ENCODE measurements at places on chromosomes 7 and 10. TPM values are rescaled to one million over a fixed set of nuclear protein-coding genes. Genes with fewer than 3 reads are reported as not detected.

The SEMA4G gene
- 1.2 TPM for total RNA-seq

The PIK3AP1 gene
- 7.4 TPM for total RNA-seq

The LRRC17 gene
- not detected for total RNA-seq

The SPOCK2 gene
- total RNA-seq = 370 TPM

The TMEM236 gene
- 0.08 TPM for total RNA-seq

The CBX3 gene
- total RNA-seq = 227 TPM

The INMT gene
- 0.30 TPM for total RNA-seq

The XRCC2 gene
- 10.9 TPM for total RNA-seq

The PON1 gene
- not detected for total RNA-seq

The ANTXRL gene
- total RNA-seq = not detected

The EEPD1 gene
- 2.3 TPM for total RNA-seq

The GLCCI1 gene
- 38.1 TPM for total RNA-seq

The ADGRA1 gene
- not detected for total RNA-seq

The LRRN3 gene
- total RNA-seq = 193 TPM

The DRGX gene
- not detected for total RNA-seq

The NOM1 gene
- 27.2 TPM for total RNA-seq

The HKDC1 gene
- total RNA-seq = 0.68 TPM

The GPR22 gene
- not detected for total RNA-seq

The RNF148 gene
- not detected for total RNA-seq

The ITGA8 gene
- total RNA-seq = not detected

The CHAT gene
- not detected for total RNA-seq

The DNAH11 gene
- total RNA-seq = 0.43 TPM

The SERPINE1 gene
- 0.51 TPM for total RNA-seq

The CPA1 gene
- not detected for total RNA-seq

The TOMM7 gene
- total RNA-seq = 379 TPM

The PDE6C gene
- not detected for total RNA-seq

The ST8SIA6 gene
- total RNA-seq = 0.61 TPM

The SPDYE6 gene
- not detected for total RNA-seq

The HYAL4 gene
- not detected for total RNA-seq

The GPER1 gene
- total RNA-seq = 0.26 TPM

The UCMA gene
- total RNA-seq = not detected

The BLVRA gene
- total RNA-seq = 27.3 TPM

The GSTO2 gene
- 1.4 TPM for total RNA-seq

The SLC26A3 gene
- not detected for total RNA-seq

The TUBAL3 gene
- total RNA-seq = not detected

The SLC29A4 gene
- 3.1 TPM for total RNA-seq

The COL13A1 gene
- not detected for total RNA-seq

The DLX6 gene
- not detected for total RNA-seq

The CALCR gene
- total RNA-seq = not detected

The CYP26A1 gene
- total RNA-seq = not detected

The BUD31 gene
- 90.4 TPM for total RNA-seq

The GNG11 gene
- not detected for total RNA-seq

The CNOT4 gene
- total RNA-seq = 25.8 TPM

The KNDC1 gene
- total RNA-seq = 0.36 TPM
